Activated T-cell treated with anti-CD3 and anti-CD28 coated beads, Interleukin-2, amount 50 U/mL, for 1 hour (primary cell): ENCODE measurements at places on chromosomes 2 and 18.

GRCh38 chr2:44931198-44931780, 10.2 kb upstream of the SIX3 start:
- DNase-seq, result no peak

DNA sequence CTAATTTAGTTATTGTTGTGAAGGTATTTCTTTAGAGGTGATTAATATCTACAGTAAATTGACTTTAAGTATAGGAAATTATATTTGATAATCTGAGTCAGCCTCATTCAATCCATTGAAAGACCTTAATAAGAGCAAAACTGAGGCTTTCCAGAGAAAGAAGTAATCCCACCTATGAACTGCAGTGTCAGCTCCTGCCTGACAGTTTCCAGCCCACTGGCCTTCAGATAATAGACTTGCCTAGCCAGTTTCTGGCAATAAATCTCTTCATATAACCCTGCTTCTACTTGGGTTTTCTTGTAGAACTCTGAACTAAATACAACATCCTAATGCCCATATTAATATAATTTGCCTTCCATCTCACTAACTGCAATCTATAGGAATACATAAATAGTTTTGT, 437.9 kb upstream of the UBE2E3 start:
- DNase-seq, result no peak

DNA sequence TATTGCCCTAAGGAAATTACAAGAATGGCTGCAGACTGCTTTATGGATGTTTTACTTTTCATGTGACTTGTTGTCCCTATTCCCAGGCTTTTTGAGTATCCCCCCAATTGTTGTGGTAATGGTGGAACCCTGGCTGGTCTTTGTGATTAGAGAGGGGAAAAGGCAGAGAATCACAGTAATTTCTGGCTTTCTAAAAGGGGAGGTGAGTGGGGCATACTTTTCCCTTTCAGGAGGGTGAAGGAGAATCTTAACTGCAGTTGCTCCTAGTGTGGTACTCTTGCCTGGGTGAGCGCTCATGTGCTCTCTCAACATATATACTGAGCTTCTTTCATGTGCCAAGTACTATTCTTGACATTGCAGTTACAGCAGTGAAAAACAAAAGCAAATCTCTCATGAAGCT, 69.3 kb downstream of the ASXL3 start:
- no peak for DNase-seq

DNA sequence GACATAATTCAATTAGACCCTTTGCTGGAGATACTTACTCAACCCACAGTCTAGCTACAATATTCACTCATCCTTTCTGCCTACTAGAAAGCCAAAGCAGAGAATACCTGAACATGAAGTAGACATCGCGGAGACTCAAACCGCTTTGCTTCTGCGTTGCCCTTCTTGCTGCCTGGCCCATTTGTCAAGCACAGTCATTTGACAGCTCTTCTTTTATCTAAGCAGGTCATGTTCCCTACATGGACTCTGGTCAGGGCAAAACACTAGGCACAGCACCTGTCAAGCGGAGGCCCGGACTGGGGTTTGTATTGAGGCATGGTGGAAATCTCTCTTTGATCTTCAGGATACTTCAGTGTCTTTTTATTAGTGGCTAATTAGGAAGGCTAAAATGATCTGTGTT, 89.7 kb downstream of the FARSB start:
- DNase-seq, result no peak

GRCh38 chr2:33034784-33035183, 88.0 kb downstream of the LTBP1 start:
- DNase-seq, result no peak

DNA sequence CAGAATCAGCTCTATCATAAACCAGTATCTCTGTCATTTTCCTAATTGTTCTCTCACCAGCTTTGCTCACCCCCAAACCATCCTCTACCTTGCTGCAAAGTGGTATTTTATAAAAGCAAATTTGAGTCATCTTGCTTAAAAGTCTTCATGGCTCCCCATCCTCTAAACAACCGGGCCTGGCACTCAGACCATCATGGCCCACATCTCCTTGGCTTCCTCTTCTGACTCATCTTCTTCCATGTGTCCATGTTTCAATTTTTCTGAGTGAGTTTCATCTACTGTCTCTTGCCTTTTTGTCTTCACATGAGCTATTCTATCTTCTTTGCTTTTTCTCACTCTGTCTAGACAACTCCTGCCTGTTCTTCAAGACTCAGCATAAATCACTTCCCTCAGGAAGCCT, 58.6 kb downstream of the LHCGR start:
- DNase-seq, result no peak

- DNase-seq, result no peak
Measured at GRCh38 chr2:143528021-143528420, 398.8 kb downstream of the ARHGAP15 start.

GRCh38 chr18:25701821-25702220, 349.9 kb upstream of the ZNF521 start:
- DNase-seq, result no peak

DNA sequence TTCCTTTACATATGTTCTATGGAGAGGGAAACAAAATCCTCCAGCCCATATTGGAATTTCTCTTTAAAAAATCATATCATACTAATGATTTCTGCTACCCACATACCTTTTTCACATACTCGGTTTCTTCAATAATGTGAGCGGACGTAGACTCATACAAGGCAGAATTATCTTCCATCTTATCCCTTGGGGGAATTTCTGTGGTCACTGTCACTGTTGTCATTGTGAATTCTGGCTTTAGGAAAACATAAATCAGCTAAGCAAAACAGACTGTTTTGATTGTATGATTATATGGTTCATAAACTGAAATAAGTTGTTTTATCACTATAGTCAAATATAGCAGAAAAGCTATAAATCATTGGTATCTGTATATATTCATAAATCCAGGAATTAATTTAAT, 16.7 kb downstream of the CCDC68 start:
- DNase-seq, result no peak

DNA sequence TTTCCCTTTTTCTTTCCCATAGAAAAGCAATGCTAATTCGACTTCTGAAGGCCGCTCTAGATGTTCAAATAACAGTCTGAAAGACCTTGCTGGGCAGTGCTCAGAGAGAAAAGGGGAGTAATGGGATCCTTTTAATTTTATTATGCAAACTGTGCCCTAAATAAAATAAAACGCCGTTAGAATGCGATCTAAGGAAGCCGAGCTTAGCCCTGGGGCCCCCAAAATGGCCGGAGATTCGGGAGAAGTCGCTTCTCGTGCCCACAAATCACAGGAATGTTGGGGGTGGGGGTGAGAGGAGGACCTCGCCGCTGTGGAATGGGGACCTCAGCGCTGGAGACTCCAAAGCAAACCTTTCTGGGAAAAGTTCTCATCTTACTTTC, 8.4 kb upstream of the POU3F3 start:
- DNase-seq, result no peak
